ENCODE measurements at places on chromosomes 2 and 18.

- DNase-seq: no peak
These were observed at the start of gene LGALSL for GRCh38 chr2:64453770-64454385. TSS of gene LGALSL (plus strand) at chr2:64454162. CDS start at chr2:64454546, 384 bp downstream.

- DNase-seq: no peak
These were observed 522.2 kb upstream of the CNTNAP5 start for GRCh38 chr2:123502931-123503330.

- no peak for DNase-seq
These were observed 9.0 kb downstream of the DTNB start for GRCh38 chr2:25664183-25664964.

DNA sequence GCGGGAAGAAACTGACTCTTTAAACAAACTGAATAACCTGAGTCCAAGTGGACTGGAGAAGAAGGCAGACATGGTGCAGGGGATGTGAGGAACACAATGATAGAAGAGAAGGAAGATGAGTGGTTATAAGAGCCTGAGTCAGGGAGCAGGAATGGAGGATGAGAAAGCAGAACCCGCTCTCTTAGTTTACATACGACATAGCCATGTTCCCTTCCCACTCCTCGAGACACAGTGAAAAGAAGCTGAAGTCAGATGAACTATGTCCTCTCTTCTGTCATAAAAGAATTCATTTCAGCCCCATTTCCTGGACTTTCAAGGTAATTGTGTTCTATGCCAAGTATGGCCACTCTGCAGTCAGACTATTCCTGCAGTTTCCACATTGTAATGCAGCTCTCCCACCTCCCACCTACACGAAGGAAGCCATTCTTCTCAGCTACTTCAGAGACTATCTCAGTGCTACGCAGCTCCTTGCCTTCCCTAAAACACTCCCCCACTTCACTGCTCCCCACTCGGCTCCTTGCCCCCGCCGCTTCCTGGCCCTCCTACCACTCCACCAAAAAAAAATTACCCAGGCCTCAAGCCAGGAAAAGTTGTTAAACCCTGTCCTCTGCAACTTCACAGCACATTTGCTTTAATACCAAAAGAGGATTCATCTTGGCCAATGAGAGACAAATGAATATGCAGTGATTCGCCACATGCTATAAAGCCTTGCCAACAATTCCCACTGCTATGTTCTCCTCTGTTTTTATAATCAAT lies 323.4 kb upstream of the EPHA4 start:
- no peak for DNase-seq

DNA sequence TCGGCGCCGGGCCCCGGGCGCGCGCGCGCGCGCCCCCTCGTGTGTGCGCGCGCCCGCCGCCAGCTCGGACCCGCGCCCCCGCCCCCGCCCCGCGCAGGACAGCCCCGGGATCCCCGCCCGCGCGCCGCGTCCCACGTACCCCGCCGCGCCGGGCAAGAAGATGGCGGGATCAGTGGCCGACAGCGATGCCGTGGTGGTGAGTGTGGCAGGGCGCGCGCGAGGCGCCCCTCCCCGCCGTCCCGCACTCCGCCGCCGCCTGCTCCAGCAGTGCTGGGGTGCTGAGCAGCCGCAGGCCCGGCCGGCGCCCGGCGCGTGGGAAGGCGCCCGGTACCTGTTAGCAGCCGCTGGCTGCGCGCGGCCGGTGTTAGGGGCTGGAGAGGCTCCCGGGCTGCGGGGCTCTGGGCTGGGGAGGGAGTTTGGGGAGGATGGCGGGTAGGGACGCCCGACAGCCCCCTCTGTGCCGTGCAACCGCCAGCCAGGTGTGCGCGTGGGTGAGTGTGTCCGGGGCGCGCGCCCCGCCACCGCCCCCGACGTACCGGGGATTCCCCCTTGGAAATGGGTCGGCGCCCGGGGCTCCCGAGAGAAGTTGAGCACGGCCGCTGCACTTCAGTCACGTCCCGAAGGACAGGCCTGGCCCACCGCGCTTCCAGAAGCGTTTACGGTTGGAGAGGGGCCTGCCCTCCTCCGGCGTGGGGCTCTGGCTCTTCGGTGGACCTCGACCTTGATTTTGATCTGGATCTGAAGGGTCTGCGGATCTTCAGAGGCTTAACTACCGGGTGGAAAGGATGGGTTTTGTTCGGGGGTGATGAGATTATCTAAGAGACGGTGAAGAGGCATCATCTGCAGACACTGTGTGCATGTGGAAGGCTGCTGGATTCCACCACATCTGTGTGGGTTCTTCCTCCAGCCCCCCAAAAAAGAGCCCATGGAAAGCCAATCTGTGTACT lies 697 bp downstream of the LGALSL start:
- DNase-seq: peak; percentile 18

- no peak for DNase-seq
These were observed 7.1 kb upstream of the KCMF1 start for GRCh38 chr2:84963692-84964405.

- DNase-seq: no peak
These were observed 491.2 kb upstream of the DDX18 start for GRCh38 chr2:117323331-117323730.

GRCh38 chr2:217785544-217786045 lies 217.2 kb downstream of the TNS1 start:
- peak; percentile 51 for DNase-seq

- peak; percentile 55 for DNase-seq
These were observed 8.7 kb downstream of the OTOF start for GRCh38 chr2:26469092-26469710.

DNA sequence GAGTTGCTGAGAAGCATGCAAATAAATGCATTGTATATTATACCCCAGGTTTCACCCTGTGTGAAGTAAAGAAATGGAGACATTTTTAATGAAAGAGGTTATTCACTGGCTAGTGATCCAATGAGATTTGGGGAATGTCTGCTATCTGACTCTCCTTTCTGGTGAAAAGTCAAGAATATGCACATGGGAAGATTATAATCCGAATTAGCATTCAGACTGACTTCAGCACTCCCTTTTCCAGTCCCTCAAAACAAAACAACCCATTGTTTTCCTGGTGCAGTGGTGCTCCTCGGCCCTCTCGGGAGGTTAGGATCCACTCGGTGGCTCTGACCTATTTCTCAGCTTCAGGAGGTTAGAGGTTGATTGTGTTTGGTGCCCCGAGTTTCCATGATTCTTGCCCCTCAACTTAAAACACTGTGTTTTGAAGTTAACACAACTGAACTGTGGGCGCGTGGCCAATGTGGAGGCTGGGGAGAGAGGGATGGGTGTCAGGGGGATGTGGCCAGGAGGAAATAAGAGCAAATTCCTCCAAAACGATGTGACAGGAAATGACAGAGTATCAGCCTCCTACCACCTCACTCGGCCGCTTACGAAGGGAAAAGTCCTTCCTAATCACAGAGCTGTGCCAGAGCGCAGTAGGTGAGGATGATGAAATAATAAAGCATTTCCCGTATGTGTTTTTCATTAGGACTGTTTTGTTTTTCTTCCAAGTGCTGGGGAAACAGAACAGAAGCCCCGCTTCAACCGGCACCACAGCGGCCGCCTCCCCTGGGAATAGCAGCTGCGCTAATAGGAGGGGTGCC lies 440.1 kb downstream of the MTX2 start:
- no peak for DNase-seq

DNA sequence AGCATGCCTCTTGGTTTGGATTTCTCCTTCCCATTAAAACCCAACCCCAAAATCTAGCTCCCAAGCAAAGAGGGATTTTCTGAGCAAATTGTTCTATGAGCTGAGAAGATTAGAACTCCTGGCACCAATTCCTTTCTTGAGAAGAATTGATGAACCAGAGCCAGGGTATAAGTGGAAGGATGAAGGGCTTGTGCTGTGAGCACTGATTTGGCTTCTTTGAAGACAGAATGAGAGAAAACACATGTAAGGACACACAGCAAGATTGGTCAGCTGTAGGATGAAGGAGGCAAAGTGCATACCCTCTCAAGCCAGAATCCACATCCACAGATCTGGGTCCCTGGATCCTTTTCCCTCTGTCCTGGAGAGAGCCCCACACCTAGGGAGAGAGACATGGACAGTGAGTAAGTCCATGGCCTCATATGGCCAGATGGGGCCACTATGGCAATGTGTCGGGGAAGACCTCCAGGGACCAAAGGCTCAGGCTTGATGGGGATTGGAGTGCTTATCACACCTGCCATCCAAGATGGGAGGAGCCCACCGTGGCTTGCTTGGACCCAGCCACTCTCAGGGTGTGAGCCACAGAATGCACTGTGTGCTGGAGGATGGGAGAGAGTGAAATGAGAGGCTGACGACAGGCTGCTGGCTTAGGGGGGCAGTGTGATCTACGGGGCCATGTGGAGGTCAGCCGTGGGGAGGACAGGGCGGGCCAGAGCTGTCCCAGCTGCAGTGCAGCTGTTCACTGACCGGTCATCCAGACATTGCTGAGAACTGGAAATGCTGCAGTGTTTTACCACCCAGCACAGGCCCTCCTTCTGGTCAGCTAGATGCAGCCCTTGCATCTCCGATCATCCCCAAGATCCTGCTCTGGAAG lies 339.8 kb downstream of the CYP26B1 start:
- no peak for DNase-seq

- DNase-seq: no peak
These were observed 19.2 kb upstream of the AP1S3 start for GRCh38 chr2:223856584-223856983.

DNA sequence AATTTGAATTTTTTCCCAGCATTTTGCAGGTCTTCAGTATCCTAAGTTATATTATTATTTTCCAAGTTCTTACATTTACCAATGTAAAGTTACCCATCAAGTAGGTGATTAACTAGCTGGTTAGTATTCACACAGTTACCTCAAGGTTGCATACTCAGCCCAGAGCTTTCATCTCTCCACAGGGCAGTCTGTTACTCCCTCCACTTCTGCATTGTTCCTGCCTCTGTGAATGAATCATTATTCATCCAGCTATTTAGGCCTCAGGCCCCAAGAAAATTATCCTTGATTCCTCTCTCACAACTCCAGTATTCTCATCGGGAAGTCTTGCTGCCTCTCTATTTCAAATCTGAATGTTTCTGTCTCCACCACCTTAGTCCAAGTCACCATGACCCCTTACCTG lies 92.2 kb downstream of the SMC6 start:
- DNase-seq: no peak

- DNase-seq: no peak
These were observed 42.0 kb upstream of the ZDBF2 start for GRCh38 chr2:206232287-206233035.

DNA sequence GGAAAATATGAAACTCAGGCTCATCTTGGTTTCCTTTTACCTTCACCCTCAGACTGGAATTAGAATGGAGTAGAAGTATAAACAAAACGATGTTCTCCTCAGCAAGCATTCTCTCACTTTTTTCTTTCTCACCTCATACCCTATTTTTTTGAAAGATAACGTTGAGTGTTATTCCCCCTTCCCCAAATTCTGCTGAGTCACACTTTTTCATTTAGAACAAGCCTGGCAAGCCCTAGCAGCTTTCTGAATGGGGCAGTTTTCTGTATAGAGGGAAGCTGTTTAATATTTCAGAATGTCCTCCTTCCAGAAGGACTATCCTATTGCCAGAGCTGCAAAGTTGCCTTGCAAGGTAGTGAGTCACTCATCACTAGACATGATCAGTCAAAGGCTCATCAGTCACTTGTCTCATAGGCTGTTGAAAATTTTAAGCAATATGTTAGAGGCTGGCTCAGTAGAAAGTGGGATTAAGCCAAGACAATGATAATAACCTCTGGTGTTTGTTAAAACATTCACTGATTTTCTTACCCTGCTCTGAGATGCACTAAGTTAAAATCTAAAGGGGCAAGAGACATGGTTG lies 416.1 kb downstream of the RNF144A start:
- no peak for DNase-seq

DNA sequence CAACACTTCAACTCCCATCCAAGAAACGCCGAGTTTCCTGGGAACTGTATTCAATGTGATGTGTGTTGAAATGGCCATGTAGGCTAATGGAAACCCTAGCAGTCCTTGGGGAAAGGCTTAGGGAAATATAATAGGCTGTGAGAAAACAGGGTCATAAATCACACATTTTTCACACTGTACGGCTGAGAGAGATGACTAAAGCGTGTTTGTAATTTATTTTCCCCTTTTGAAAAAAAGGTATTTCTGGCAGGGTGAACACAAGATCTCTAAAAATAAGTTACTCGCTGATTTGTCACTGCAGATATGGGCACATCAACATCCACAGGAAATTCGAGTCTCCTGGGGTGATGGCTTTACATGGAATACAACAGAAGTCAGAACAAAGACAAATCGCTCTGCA lies 109.6 kb upstream of the ST6GAL2 start:
- no peak for DNase-seq

- no peak for DNase-seq
These were observed 108.1 kb downstream of the ARHGEF33 start for GRCh38 chr2:38997781-38998180.

DNA sequence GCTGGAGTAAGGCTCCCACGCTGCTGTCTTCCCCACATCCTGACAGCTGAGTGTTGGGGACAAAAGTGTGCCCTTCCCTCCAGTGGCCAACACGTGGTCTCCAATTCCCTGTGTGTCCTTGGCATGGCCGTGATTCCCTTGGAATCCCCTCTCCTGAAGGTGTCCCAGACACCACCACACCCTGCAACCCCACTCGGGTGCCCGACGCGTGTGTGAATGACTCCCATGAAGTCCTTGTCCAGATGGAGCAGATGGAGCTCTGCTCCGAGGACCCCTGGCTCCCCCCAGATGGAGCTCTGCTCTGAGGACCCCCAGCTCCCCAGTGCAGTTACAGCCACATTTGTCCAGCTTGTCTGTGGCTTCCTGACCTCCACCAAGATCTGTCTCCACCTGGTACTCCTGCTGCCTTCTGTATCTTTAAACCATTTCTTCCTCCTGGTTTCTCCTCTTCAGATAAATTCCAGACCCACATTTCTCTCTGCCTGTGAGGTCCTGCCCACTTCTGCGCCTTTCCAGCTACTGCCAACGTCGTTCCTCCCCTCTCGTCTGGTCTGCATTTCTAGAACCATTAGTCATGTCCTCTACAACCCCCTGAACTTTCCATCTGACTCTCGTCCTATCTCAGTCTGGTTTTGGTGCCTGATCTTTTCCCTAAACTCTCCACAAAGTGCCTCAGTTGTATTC lies 86.8 kb upstream of the PXDN start:
- DNase-seq: no peak

DNA sequence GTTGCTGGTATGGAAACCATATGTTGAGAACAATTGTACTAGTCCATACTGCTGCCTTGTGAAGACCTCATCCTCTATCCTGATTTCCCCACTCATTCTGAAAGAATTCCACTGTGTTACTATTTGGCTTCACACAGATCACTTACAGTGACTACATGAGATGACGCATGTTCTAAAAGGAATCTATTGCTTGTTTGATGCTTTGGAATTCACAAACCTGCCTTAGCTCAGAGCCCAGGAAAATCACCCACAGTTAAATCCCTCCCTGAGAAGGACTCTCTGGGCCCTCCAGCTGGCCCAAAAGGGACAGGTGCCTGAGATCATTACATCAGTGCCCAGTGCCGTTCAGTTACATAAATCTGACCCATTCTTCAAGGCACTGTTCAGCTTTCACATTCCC lies 45.3 kb downstream of the KLHL29 start:
- no peak for DNase-seq

DNA sequence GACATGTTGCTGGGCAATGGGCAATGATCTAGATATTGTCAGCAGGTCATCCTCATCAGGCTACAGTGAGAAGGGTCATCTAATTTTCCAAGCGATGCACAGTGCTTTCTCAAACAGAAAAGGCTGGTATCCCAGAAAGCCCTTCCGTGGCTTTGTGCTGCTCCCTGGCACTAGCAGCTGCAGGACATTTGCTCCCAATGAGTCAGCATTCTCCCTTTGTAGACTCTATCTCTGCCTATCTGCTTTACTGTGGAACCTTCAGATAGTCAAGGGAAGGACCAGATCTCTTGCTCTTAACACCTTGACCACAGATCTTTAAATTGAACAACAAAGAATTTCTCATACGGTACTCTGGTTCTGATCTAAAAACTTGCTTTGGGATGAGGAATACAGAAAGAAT lies 101.4 kb downstream of the CDH2 start:
- DNase-seq: no peak
